ENCODE measurements at places on chromosomes 12 and 14.

GRCh38 chr12:26737487-26738030, 95.4 kb downstream of the ITPR2 start:
- DNase-seq = no peak

DNA sequence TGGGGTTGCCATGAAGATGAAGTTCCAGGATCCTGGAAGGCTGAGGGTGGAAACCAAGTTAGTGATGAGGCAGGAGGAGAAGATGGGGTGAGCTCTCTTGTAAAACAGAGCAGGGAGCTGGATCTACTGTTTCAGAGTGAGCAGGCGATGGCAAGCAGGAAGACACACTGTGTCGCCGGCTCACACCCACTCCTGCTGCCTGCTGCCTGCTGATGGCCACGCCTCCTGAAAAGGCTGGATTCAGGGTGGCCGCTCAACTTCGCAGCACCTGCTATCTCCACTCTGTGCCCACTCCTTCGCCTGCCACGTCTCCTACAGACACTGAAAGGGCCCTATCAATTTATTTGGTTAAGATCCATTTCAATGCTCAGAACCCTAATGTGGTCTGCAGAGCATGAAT, 96.1 kb downstream of the RBM19 start:
- no peak for DNase-seq

- DNase-seq = no peak
Measured at GRCh38 chr12:66836623-66837310, 157.9 kb upstream of the GRIP1 start.

GRCh38 chr14:44170101-44170500, 337.0 kb downstream of the FSCB start:
- no peak for DNase-seq

- no peak for DNase-seq
Measured at GRCh38 chr14:83894568-83894967, 1635.4 kb upstream of the FLRT2 start.

DNA sequence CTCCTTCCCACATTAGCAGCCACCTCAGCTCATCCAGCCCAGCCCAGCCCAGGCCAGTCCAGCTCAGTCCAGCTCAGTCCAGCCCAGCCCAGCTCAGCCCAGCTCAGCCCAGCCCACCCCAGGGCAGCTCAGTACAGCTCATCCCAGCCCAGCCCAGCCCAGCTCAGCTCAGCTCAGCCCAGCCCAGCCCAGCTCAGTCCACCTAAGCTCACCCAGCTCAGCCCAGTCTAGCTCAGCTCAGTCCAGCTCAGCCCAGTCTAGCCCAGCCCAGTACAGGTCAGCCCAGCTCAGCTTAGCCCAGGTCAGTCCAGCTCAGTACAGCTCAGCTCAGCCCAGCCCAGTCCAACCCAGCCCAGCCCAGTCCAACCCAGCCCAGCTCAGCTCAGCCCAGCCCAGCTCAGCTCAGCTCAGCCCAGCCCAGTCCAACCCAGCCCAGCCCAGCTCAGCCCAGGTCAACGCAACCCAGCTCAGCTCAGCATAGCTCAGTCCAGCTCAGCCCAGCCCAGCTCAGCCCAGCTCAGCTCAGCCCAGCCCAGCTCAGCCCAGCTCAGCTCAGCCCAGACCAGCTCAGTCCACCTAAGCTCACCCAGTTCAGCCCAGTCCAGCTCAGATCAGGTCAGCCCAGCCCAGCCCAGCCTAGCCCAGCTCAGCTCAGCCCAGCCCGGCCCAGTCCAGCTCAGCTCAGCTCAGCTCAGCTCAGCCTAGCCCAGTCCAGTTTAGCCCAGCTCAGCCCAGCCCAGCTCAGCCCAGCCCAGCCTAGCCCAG, 63.0 kb downstream of the TMEM121 start:
- DNase-seq = no peak

DNA sequence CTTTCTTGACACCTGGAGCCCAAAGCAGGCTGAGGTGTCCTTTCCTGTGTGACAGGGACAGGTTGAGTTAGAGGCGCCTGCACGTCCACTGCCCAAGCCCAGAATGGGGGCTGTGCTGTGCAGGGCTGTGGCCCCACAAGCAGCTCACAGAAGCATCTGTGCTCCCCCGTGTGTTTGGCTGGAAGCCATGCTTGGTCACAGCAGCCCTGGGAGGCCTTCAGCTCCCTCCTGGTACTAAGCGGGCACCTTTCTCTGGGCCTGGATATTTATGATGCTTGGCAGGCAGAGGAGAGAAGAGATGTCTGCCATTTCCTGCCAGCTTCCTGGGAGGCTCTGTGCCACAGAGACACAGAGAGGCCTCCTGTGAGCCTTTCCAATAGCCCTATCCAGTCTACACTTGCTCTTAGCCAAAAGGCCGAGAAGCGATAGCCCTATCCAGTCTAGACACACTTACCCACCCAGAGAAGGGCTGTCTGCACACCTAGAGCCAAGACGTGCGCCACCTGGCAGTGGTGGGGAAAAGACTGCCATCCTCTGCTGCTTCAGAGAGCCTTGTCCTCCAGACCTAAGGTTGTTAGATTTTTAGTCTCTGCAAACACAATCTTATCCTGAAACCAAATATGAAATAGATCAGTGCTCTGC, 117.4 kb downstream of the GCH1 start:
- no peak for DNase-seq

- DNase-seq = peak; percentile 3
Measured at GRCh38 chr14:25537846-25538455, 488.0 kb upstream of the STXBP6 start.

DNA sequence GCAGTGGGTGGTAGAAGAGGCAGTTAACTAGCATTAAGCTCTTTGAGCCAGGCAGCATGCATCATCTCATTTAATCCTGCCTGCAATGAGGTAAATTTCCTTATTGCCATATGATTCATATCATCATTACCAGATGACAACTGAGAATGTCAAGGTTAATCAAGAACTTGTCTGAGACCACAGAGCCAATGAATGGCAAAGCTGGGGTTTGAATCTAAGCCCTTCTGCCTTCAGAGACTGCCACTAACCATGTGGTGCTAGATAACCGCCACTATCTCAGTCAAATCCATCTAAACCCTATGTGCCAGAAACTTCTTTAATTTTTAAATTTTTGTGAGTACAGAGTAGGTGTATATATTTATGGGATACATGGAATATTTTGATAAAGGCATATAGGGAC, 77.8 kb upstream of the GRIP1 start:
- DNase-seq = no peak

DNA sequence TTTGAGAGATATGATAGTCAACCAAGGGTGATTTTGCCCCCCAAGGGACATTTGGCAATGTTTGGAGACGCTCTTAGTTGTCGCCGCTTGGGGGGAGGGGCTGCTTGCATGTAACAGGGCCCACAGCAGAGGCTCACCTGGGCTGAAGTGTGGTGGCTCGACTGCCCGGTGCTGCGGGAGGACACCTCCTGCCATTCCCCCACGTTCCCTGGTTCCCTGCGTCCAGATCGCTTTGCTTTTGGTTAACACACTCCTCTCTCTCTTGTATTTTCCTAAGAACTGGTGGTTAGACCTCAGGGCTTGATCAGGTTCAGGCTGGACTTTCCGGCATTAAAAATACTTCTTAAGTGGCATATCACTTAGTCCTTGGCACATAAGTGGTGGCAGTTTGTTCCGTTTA, 18.9 kb downstream of the PPP2R5C start:
- DNase-seq = no peak

DNA sequence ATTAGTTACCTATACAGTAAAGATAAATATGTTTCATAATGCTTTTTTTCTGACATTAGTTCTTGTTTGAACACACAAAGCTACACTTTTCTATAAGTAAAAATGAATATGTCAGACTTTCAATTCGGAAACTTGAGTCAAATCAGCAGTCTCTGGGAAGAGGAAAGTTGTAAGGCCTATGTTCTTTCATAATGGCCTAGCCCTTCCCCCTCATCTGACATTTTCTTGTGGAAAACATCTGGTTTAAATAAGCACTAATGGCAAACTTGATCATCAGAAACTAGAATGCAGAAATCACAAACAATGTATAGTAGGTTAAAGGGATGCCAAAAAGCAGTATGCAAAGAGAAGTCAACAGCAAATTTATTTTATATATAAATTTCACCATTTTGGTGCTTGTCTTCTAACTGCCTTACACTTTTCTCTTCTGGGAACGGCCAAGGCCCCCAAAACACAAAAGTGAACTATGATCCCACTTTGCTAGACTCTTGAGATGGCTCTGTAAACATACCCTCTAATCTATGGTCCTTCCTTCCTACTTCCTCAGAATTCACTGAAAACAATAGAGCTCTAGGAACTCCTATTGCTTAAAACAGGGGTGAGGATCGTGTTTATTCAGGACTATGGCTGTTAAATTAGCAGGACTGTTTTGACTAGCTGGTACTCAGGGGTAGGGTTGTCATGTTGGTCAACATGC, 444.1 kb downstream of the RAD51B start:
- no peak for DNase-seq

DNA sequence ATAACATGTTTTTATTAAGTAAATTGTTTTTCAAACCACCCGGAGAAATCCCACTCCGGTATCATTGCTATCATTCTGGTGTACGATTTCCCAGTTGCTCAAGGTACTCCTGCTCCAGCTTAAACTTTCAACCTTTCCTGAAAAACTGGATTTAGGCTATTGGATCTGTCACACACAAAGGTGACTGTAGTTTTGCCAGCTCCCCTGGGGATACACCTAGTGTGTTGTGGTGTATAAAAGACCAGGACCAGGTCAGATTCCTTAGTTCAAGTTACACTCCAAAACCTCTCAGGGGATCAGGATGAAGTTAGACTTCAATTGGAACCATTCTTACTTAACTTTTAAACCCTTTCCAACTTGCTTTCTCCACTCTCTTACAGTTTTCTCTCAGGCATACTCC, 303.9 kb downstream of the NOVA1 start:
- no peak for DNase-seq

- no peak for DNase-seq
Measured at GRCh38 chr14:99883866-99884650, 90.8 kb downstream of the EML1 start.

- no peak for DNase-seq
Measured at GRCh38 chr14:22556021-22556989, 32.7 kb downstream of the DAD1 start.

DNA sequence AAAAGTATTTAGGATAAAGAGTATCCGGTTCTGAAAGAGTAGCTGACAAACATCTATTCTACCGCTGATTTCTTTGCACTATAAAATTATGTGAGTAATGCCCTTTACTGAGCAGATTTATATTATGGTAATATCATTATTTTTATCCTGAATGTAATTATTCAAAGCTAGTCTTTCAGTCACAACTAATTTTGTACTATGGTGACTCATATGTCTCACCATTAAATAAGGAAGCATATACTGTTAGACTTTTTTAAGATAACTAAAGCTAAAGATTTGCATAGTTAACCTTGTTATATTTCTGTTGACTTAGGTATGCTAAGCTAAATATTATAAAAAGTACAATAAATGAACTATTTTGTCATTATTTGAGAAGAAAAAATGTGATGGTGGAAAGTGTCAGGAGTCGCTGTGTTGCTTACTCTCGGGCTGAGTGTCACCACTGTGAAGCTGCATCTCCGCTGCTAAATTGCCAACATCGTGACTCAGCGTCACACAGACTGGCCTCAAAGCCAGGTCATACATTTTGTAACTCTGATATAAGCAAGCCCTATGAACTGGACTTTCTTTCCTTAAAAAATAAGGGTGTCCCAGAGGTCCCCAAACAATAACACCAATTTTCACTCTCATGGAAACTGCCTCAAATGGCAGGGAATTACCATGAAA, 69.1 kb upstream of the SSTR1 start:
- DNase-seq = no peak

- DNase-seq = no peak
Measured at GRCh38 chr14:79727900-79728299, 483.4 kb downstream of the DIO2 start.

GRCh38 chr12:67765776-67766766, 117.5 kb downstream of the DYRK2 start:
- DNase-seq = peak; percentile 10

GRCh38 chr12:89210277-89210676, 142.0 kb downstream of the DUSP6 start:
- DNase-seq = no peak

GRCh38 chr14:75083271-75083670, 13.8 kb downstream of the ZC2HC1C start:
- DNase-seq = no peak
